ENCODE measurements at places on chromosomes 12 and 14. TPM values are rescaled to one million over a fixed set of nuclear protein-coding genes. Genes with fewer than 3 reads are reported as not detected.

The DAZAP2 gene
- 779 TPM for total RNA-seq

The USP15 gene
- total RNA-seq: 467 TPM

The CCDC184 gene
- total RNA-seq: 0.63 TPM

The TMTC2 gene
- total RNA-seq: 7.2 TPM

The AVPR1A gene
- 1.9 TPM for total RNA-seq

The FOS gene
- total RNA-seq: 2,138 TPM

The CCDC60 gene
- total RNA-seq: not detected
